ENCODE measurements at places on chromosomes 13 and 19.

DNA sequence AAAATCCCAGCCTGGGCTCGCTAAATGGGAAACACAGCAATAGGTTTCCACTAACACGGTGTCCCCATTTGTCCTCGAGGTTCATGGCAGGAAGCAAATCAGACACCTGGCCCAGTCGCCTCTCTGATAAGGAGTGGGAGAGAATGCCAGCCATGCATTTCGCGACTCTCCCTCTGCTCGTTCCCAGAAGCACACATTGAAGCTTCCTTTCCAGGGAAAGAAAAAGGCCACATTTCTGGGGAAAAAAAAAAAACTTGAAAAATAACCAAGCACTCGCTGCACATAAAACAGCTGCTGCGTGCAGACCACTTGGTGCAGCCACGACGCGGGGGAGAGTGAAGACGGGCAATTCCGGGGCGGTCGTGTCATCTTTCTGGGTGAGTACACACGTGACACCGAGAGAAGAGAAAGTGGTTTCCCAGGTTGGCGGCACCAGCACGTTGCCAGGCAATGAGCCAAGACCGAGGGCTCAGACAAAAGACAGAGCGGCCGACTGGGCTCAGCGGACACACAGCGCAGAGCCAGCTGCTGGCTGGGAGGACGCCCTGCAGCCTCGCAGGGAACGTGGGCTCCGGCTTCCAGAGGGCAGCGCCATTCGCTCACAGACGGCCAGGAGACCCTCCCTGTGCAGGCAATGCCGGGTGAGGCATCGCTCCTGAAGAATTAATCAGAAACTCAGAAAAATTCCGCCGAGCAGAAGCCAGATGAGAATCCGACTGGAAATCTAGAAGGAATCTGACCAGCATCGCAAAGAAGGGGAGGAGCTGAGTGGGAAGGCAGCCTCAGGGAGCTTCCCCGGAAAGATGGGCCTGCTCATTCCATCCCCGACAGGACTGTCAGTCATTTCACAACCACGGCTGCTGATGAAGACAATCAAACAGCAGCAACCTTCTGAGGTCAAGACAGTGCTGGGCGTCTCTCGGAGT, 83.2 kb upstream of the IRS2 start:
- no peak overlapping the region for H3K27ac ChIP-seq
- H3K4me1 ChIP-seq, result peaks cover 8% of the 10 kb centered on the region
- no peak for DNase-seq
- no peaks in the 10 kb centered on the region for H3K36me3 ChIP-seq
- no peak overlapping the region for H3K4me3 ChIP-seq

- H3K4me1 ChIP-seq, result peaks cover 7% of the 10 kb centered on the region
- no peaks in the 10 kb centered on the region for H3K36me3 ChIP-seq
- H3K27me3 ChIP-seq, result peaks cover 15% of the 10 kb centered on the region
- DNase-seq, result no peak
These were observed 39.8 kb upstream of the MCF2L start for GRCh38 chr13:112928972-112929782.

- no peaks in the 10 kb centered on the region for H3K36me3 ChIP-seq
- H3K27ac ChIP-seq, result no peak overlapping the region
- H3K27me3 ChIP-seq, result peaks cover 6% of the 10 kb centered on the region
- no peak overlapping the region for H3K4me3 ChIP-seq
These were observed 37.3 kb upstream of the C13orf42 start for GRCh38 chr13:51148223-51148951.

GRCh38 chr13:110499621-110500281, 61.8 kb downstream of the RAB20 start:
- H3K36me3 ChIP-seq, result no peaks in the 10 kb centered on the region
- no peak overlapping the region for H3K4me3 ChIP-seq
- no peak for DNase-seq
- H3K27me3 ChIP-seq, result no peaks in the 10 kb centered on the region
- no peak overlapping the region for H3K27ac ChIP-seq

DNA sequence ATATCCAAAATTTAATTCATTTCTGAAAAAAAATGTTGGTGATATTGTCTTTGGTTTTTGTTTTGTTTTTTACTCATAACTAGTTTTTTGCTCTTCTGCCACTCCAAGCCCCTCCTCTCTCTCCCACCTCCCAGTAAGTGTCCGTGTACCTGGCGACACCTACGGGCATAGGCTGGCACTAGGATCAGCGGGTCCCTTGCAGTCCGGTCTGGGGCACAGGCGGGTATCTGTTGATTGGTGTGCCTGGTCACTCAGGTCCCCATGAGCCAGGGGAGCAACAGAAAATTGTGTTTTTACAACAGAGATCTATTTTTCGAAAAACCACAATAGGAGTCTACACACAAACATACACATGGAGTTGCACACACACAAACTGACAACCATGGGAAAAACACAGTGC, 104.8 kb downstream of the ZIC5 start:
- H3K36me3 ChIP-seq, result no peaks in the 10 kb centered on the region
- H3K4me1 ChIP-seq, result no peaks in the 10 kb centered on the region
- H3K4me3 ChIP-seq, result no peak overlapping the region
- no peaks in the 10 kb centered on the region for H3K27me3 ChIP-seq

DNA sequence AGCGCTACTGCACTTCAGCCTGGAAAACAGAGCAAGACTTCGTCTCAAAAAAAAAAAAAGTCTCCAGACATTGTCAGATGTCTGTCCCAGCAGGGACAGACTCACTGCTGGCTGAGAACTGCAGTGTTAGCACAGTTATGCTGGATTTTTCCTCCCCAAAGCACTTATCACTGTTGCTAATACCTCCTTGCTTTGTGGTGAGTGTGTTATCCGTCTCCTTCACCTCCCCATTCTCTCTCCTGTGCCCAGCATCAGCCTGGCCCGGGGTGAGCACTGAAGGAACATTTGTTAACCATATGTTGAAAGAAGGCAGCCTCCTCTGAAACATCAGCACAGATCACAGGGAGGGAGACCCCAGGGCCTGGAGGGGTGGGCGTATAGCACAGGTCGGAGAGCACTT, 11.3 kb downstream of the MYO9B start:
- no peak overlapping the region for H3K27ac ChIP-seq
- no peaks in the 10 kb centered on the region for H3K27me3 ChIP-seq
- peaks cover 29% of the 10 kb centered on the region for H3K4me1 ChIP-seq
- no peak for DNase-seq
- no peaks in the 10 kb centered on the region for H3K36me3 ChIP-seq
- no peak overlapping the region for H3K4me3 ChIP-seq

DNA sequence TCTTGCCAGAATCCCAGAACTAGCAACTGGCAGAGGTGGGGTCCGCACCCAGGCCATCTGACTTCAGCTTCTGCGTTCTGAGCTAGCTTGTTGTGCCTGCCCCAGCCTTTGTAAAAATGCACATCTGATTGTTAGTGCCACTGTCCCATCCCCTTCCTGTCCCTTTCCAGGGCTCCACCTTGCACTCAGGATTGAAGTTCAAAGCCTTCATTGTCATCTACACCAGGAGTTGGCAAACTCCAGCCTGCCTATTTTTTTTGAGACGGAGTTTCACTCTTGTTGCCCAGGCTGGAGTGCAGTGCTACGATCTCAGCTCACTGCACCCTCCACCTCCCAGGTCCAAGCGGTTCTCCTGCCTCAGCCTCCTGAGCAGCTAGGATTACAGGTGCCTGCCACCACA, 2.9 kb downstream of the THOP1 start:
- DNase-seq, result no peak
- peaks cover 25% of the 10 kb centered on the region for H3K4me1 ChIP-seq
- H3K4me3 ChIP-seq, result no peak overlapping the region
- no peaks in the 10 kb centered on the region for H3K36me3 ChIP-seq
- H3K27me3 ChIP-seq, result no peaks in the 10 kb centered on the region

GRCh38 chr13:98450539-98451111, 126.3 kb downstream of the STK24 start:
- H3K4me1 ChIP-seq, result peaks cover 21% of the 10 kb centered on the region
- H3K4me3 ChIP-seq, result no peak overlapping the region
- H3K27ac ChIP-seq, result no peak overlapping the region
- DNase-seq, result no peak
- H3K27me3 ChIP-seq, result no peaks in the 10 kb centered on the region

GRCh38 chr19:13209484-13210338, 59.5 kb downstream of the IER2 start:
- H3K27me3 ChIP-seq, result no peaks in the 10 kb centered on the region
- H3K27ac ChIP-seq, result no peak overlapping the region
- no peaks in the 10 kb centered on the region for H3K36me3 ChIP-seq
- H3K4me3 ChIP-seq, result no peak overlapping the region

DNA sequence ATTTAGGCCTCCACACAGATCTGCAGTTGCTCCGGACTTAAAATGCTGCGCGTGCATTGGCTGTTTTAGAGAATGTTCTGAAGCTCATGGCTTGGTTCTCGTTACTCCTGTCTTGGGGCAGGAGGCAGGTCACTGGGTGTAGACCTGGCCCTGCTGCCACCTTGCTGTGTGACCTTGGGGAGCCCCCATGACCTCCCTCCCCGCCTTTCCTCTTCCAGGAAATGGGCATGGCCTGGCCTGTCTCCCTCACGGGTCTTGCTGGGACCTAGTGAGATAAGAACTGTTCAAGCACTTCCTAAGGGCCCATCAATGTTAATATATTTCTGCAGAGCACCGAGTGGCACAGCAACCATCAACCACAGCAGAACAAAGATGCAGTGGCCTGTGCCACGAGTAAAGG, 49.4 kb downstream of the KLF2 start:
- DNase-seq, result no peak
- H3K4me3 ChIP-seq, result peak overlapping the region; percentile 30
- H3K4me1 ChIP-seq, result peaks cover 97% of the 10 kb centered on the region
- H3K27ac ChIP-seq, result peak overlapping the region; percentile 89

DNA sequence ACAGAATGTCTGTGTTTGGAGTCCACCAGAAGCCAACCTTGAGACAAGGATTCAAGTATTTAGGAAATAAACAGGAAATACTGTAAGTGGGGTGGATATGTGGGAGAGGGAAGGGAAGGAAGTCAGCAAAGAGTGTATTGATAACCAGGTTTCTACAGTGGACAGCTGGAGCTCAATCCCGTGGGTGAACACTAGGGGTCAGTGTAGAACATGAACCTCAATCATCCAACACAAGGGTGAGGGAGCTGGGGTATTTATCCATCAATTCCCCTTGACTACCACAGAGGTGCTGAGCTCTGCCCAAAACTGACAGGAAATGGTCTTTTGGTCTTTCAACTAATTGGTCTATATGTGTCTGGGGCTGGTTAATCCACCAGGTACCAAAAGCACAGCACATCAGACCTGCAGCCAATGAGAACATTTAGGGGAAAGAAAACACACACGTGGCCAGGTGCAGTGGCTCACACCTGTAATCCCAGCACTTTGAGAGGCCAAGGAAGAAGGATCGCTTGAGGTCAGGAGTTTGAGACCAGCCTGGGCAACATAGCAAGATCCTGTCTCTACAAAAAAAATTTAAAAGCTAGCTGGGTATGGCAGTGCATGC, 5.6 kb upstream of the SYDE1 start:
- DNase-seq, result peak; percentile 36
- no peaks in the 10 kb centered on the region for H3K27me3 ChIP-seq
- no peak overlapping the region for H3K27ac ChIP-seq

- no peak overlapping the region for H3K4me3 ChIP-seq
- no peaks in the 10 kb centered on the region for H3K36me3 ChIP-seq
- DNase-seq, result no peak
- H3K4me1 ChIP-seq, result no peaks in the 10 kb centered on the region
These were observed 10.8 kb downstream of the SOX1 start for GRCh38 chr13:112077729-112078128.

DNA sequence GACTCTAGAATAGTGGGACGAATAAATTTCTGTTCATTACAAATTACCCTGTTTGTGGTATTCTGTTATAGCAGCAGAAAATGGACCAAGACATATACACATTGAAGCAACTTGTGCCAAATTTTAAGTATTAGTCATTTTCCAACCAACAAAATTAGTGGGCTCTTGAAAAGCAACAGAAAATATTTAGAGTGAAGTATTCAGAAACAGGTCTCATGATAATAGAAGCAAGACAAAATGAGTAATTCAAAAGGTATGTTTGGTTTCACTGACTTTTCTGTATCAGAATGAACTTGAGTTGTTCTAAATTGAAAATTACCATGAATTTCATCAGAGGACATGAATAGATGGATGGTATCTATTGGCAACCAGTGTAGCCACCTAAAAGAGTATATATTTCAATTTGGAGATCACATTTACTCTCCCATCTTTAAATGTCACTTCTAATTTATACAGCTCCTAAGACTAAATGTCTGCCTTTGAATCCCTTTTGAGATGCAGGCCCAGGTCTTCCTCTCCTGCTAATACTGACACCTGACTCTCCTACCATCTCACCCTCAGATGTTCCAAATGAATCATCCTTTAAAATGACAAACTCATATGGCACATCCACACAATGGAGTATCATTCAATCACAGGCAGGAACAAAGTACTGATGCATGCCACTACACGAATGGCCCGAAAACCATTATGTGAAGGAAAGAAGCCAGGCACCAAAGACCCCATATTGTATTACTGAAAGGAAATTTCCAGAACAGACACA, 40.7 kb upstream of the DOCK9 start:
- peaks cover 41% of the 10 kb centered on the region for H3K4me1 ChIP-seq
- no peaks in the 10 kb centered on the region for H3K27me3 ChIP-seq
- no peak overlapping the region for H3K27ac ChIP-seq
- no peak for DNase-seq

GRCh38 chr13:74017301-74018061, 116.7 kb downstream of the KLF12 start:
- peaks cover 40% of the 10 kb centered on the region for H3K4me1 ChIP-seq
- H3K36me3 ChIP-seq, result no peaks in the 10 kb centered on the region
- DNase-seq, result no peak
- no peaks in the 10 kb centered on the region for H3K27me3 ChIP-seq
- no peak overlapping the region for H3K27ac ChIP-seq

- H3K27me3 ChIP-seq, result peaks cover 11% of the 10 kb centered on the region
- no peaks in the 10 kb centered on the region for H3K36me3 ChIP-seq
- no peak overlapping the region for H3K4me3 ChIP-seq
- no peak for DNase-seq
- no peak overlapping the region for H3K27ac ChIP-seq
These were observed 379 bp downstream of the LRP3 start for GRCh38 chr19:33194532-33194885.

- H3K27me3 ChIP-seq, result no peaks in the 10 kb centered on the region
- H3K36me3 ChIP-seq, result no peaks in the 10 kb centered on the region
- H3K27ac ChIP-seq, result no peak overlapping the region
- no peak for DNase-seq
These were observed 73.8 kb upstream of the FAM216B start for GRCh38 chr13:42707586-42707985.

- H3K4me3 ChIP-seq, result no peak overlapping the region
- H3K4me1 ChIP-seq, result no peaks in the 10 kb centered on the region
- H3K36me3 ChIP-seq, result no peaks in the 10 kb centered on the region
These were observed 977.3 kb downstream of the UQCRFS1 start for GRCh38 chr19:28235606-28236125.

- no peak overlapping the region for H3K27ac ChIP-seq
- no peaks in the 10 kb centered on the region for H3K36me3 ChIP-seq
- no peak overlapping the region for H3K4me3 ChIP-seq
- H3K4me1 ChIP-seq, result no peaks in the 10 kb centered on the region
- H3K27me3 ChIP-seq, result no peaks in the 10 kb centered on the region
These were observed 1146.3 kb upstream of the MIR17HG start for GRCh38 chr13:90201202-90201601.

GRCh38 chr13:79128158-79128557, 277.9 kb downstream of the RBM26 start:
- H3K4me1 ChIP-seq, result no peaks in the 10 kb centered on the region
- H3K4me3 ChIP-seq, result no peak overlapping the region
- no peaks in the 10 kb centered on the region for H3K27me3 ChIP-seq
- no peaks in the 10 kb centered on the region for H3K36me3 ChIP-seq

Data from CD4-positive, alpha-beta memory T cell (primary cell).